ENCODE measurements at places on chromosomes 16 and 17.

- DNase-seq = no peak
Measured at GRCh38 chr17:34504814-34505484, 74.4 kb upstream of the TMEM132E start.

- DNase-seq = no peak
Measured at GRCh38 chr16:65113441-65113840, 8.4 kb downstream of the CDH11 start.

DNA sequence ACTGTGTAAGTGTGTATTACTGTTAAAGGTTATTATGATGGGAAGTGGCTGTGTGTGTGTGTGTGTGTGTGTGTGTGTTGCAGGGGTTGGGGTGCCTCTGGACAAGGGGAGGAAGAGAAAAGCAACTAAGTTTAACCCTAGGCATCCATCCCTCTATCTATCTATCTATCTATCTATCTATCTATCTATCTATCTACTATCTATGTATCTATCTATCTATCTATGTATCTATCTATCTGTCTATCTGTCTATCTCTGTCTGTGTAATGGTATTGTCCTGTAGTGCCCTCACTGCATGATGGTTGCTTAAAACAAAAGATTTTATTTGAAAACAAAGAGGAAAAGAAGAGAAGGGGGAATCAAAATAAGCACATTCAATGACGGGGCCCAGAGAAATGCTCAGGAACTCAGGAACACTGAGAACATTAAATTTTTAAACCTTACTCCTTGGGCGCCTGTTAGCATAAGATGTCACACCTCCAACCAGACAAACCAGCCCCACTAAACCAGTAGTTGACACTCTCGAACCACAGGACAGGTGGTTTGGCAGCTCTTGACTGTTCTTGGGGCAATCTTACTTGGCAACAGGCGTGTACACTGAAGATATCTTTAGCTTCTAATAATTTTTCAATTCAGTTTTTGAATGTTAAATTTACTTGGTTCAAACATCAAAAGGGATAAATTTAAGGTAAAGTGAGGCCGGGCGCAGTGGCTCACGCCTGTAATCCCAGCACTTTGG, 5.1 kb upstream of the RPL26 start:
- no peak for DNase-seq

GRCh38 chr17:36117505-36118382, 14.1 kb downstream of the CCL4 start:
- DNase-seq = no peak

GRCh38 chr16:75965504-75966374, 239.4 kb upstream of the CPHXL start:
- DNase-seq = no peak

DNA sequence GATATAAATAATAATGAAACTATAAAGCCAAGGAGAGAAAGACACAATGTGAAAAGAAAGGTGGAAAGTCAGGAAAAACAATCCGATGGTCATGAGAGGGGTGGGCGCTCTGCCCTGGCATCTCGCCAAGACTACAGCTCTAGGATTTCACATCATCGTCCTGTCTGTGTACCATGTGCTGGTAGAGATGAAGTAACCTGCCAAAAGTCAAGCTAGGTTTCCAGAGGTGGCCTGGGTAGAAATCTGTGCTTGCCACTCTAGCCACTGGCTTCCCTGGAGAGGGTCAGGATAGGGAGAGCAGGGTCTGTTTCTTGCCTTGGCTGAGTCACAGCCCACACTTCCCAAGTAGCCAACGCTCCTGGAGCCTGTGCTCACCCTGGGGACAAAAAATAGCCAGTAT, 31.0 kb upstream of the TRAP1 start:
- no peak for DNase-seq

Data from stimulated activated CD8-positive, alpha-beta memory T cell treated with anti-CD3 and anti-CD28 coated beads, Interleukin-2, amount 100 ng/mL, for 1 hour (primary cell).